T-helper 17 cell (primary cell): ENCODE measurements at places on chromosomes 13 and 19.
A peak's percentile ranks its signal among the peaks of the same experiment; 100 is the strongest.

GRCh38 chr13:108377646-108378206 lies 108.2 kb downstream of the TNFSF13B start:
- DNase-seq, result no peak

DNA sequence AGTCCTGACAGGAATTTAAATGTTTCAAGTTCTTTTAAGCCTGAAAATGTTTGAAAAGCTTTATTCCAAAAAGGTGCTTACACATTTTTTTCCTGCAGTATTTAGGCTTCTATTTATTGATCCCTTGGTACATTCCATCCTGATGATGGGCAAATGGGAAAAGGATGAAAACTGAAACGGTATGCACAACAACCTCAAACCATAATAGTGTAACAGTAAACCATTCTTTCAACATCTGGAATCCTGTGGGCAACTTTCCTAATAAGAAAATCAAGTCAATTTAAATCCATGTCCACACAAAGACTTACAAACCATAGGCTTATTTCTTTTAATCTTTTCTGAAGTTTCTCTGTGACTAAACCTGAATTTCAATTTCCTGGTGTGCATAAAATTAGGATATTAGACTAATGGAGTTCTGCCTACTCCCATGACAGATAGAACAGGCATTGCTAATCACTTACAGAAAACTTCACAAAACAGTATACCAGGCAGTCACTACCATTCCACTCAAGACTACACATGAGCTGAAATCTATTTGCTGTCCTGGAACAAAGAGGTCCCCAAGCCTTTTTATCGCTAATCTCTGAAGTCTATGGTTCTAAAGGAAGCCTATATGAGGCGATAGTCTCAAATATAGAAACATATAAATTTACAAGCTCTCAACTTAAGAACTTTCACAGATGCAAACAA lies 103.3 kb downstream of the DLEU7 start:
- no peak for DNase-seq

DNA sequence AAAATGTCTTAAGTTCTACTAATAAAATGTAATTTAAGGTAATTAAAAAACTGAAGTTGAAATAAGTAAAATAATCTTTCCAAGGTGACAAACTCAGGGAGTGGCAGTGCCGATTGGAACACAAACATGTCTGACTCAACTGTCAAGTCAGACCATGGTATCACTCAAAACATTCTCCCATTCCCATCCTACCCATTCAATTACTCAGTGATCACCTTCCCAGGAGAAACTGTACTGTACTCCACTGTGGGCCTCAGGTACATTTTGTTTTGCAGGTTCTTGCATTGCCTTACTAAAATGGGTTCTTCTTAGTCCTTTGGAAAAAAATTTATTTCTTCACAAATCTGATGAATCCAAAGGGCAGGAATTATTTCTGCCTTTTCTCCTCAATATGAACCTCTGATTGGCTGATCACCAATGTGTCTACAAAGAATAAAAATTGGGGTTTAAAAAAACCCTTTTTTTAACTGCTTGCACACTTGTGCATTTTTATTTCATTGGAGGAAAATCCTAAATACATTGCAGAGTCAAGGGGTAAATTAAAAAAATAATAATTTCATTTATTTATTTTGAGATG lies 96.8 kb downstream of the ZNF429 start:
- DNase-seq, result no peak

GRCh38 chr19:3080286-3080685 lies 13.9 kb upstream of the GNA11 start:
- DNase-seq, result no peak

DNA sequence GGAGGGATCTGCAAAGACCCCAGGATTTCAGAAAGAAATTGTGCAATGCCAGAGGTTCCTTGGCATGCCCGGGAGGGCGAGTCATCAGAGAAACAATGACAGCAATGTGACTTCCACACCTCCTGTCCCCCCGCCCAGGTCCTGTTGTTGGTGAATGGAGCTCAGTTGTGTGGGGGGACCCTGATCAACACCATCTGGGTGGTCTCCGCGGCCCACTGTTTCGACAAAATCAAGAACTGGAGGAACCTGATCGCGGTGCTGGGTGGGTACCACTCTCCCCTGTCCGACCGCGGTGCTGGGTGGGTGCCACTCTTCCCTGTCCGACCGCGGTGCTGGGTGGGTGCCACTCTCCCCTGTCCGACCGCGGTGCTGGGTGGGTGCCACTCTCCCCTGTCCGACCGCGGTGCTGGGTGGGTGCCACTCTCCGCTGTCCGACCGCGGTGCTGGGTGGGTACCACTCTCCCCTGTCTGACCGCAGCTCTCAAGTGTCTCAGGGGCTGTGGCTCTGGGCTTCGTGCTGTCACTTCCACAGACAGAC lies 5.2 kb upstream of the F10 start:
- DNase-seq, result no peak

DNA sequence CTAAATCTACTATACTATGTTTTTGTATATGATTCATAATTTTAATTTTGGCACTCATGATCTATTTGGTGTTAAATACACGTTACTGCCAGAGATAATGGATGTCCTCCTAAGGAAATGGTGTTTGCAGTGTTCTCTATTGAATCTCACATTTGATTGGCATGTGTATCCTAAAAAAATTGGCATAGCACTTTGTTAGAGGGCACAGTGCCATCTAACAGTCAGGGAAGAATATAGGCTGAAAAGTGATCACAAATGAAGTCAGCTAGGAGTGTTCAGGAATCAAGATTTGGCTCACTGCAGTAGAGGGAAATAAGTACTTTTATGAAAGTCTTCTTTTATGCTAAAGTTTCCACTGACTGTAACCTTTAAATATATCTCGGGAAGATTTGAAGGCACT lies 624.6 kb downstream of the GPC6 start:
- no peak for DNase-seq

GRCh38 chr19:16301999-16302694 lies 22.5 kb upstream of the KLF2 start:
- no peak for DNase-seq

GRCh38 chr13:74136084-74136658 lies 2.0 kb upstream of the KLF12 start:
- peak; percentile 29 for DNase-seq
